Pons (tissue), 1 donor: ENCODE measurements at places on chromosomes 3 and 15.

GRCh38 chr3:66403323-66403990 is 97.4 kb downstream of the LRIG1 start:
- DNase-seq: no peak

DNA sequence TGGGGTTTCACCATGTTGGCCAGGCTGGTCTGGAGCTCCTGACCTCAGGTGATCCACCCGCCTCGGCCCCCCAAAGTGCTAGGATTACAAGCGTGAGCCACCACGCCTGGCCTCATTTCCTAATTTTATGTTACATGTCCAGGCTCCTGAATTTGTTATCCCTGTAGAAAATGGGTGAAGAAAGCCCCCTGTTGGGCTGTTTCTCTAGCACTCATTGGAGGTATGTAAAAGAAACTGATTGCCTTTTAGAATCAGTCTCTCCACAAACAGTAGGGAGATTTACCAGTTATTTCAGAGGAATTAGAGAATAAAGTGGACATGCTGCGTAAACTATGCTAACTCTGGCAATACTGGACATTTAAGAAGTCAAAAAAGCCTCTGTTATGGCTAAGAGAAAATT is 364.1 kb upstream of the TBL1XR1 start:
- DNase-seq: no peak

DNA sequence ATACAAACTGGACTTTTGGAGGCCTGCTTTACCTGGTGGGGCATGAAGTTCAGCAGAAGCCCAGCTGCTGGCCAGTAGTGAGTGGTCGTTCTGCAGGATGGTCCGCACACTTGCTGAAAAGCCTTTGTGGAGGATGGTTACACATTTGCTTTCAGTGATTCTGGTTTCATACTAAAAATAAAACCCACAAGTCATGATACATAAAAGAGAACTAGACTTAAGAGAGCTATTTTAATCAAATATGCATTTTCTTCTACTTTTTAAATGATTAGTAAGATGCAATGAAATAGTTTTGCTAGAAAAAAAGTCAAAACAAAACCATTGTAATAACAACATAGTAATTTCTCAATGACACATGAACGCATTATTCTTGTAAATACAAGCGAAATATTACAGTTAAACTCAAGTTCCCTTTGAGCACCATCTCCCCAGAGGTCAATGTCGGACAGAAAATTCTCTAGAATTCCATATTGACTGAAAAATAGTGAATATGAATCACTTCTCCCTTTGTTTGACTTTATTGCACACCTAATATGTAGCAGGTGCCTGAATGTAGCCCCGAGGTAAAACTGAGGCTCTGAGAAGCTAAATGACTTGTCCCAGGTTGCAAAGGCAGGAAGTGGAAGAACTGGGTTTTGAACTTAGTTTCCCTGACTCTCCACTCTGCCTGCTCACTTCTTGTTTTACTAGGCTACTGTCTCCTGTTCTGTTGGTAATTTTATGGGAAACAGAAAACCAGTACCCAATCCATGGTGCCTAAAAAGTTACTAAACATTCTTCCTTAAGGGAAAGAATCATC is 8.3 kb downstream of the IL5RA start:
- no peak for DNase-seq

DNA sequence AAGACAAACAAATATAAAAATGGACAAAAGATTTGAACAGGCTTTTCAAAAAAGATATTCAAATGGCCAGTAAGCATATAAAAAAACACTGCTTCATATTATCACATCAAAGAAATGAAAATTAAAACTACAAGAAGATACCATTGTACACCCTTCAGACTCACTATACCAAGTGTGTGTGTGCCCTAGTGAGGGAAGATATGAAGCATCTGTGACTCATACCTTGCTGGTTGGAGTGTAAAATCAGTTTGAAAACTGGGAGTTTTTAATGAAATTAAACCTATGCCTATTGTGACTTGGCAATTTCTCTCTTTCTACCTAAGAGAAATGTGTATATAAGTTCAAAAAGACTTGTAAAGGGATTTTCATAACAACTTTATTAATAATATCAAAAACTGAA is 23.5 kb upstream of the SLC15A2 start:
- DNase-seq: no peak

GRCh38 chr15:89112341-89112971 is 24.2 kb downstream of the ABHD2 start:
- peak; percentile 81 for DNase-seq

- DNase-seq: peak; percentile 56
These were observed 123.1 kb downstream of the DMXL2 start for GRCh38 chr15:51499379-51499976.

DNA sequence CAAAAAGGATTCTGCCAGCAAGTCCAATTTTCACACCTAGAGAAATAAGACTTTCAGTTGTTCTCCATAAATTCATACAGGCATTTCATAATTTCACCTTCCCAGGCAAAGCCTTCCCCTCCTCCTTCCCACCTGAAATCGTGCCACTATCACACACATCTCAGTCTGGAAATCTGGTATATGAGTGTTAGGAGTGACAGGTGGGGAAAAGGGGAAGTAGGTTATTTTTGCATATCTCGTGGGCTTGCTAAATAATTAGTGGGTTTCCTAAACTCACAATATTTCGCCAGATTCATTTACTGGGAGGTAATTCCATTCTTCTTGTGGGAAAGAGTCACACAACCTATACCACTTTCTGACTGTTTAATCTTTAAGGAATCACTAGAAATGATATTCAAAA is 7.4 kb downstream of the ALDH1A2 start:
- no peak for DNase-seq

DNA sequence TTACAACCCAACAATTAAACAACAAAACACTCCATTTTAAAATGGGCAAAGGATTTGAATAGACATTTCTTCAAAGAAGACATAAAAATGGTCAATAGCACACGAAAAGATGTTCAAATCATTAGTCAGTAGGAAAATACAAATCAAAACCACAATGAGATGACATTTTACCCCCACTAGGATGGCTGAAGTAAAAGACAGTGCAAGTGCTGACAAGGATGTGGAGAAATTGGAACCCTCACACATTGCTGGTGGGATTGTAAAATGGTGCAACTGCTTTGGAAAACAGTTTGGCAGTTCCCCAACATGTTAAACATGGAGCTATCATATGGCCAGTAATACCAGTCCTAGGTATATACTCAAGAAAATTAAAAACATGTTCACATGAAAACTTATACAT is 11.6 kb downstream of the GALNT15 start:
- no peak for DNase-seq

- DNase-seq: no peak
These were observed 59.2 kb downstream of the EXOG start for GRCh38 chr3:38555149-38555840.

DNA sequence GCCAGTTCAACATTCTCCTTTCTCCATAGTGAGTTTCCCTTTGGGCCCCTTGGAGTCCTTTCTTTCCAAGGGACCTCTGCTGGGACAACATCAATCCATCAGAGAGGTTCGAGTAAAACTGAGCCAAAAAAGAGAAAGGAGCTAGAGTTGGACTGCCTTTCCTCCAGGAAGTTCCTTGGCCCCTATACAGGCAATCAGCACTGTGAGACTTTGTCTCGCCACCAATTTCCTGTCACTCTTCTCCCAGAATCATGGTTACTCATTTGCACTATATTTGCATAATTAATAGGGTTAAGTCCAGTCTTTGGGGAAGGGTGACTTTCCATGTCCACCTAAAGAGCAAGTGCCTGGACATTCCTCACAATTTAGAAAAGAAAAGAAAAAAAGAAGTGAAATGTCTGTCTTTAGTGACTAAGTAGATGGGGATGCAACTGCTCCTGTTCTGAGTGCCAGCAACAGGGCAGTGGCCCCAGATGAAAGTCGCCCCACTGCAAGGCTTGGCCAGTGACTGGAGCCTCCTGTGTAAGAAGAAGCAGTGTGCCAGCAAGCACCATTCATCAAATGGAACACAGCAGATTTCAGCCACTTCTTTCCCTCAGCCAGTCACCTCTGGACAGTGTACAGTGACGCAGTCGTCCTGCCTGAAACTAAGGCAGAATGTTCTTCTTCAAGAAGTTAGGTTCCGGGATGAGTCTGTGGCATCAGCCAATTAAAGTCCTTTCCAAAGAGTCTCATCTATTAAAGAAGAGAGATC is 91.6 kb downstream of the FSIP1 start:
- DNase-seq: peak; percentile 22

DNA sequence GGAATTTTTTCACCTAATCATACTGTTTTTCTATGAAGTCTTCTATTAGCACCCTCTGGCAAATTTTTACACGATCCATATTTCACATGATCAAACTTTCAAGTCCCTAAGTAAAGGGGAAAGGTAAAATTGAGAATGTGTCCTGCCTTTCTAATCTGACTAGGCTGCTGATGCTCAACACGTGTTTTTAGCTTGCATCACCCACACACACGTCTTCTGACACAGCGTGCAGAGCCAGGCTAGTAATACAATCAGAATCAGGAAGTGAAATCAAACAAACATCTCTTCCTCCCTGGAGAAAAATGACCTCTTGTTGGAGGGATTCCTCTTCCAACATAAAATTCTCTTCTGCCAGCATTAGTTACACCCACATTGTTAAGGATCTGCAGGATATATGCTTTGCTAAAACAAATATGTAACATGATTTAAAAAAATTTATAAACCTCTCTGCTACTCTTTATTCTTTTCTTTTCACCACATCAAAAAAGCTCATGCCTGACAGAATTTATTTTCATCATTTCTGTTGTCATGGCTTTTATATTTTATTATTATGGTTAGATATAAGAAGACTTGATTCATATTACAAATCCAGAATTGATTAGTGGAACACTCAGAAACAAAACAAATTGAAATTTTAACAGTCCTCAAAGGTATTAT is 122.4 kb downstream of the RAP2B start:
- peak; percentile 76 for DNase-seq

DNA sequence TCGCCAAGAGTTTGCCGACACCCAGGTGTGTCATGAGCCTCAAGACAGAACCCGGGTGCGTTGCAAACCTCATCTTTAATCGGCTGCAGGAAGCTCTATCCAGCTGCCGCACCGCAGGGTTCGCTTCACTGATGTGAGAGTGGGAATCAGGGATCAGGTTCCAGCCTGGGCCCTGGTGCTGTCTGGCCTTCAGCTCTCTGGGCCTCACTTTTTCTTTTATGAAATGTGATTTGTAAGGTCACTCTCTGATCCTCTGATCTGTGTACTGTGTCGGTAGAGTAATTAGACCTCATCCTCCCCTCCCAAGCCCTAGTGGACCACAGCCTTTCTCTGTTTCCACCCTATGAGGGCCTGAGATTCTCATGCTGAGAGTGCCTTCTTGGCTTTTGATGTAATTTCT is 202.8 kb upstream of the UBE2E1 start:
- no peak for DNase-seq

DNA sequence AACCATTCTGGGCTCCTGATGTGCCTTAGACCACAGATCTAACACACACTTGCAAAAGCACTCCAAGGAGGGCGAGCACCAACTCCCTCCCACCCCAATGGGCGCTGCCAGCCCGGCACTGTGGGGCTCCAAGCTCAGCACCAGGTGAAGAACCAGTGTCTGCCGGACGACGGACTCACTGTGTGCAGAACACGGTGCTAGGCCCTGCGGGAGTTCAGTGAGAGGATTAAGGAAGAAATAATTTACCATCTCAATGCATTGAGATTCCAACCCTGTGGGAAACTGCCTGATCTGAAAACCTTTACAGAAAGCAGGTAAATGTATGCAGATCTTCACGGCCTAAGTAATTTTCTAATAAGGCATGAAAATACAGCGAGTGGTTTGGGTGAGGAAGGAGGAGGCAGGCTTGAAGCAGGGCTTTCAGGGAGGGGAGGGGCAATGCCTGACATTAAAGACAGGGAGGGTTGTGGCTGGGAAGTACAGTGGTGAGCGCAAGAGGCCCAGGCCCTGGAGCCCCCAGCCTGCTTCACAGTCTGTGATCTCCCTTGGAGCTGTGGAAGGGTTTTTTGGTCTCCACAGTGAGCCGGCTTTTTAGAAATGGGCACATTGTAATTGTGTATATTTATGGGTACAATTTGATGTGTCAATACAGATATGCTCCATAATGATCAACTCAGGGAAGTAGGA is 35.6 kb upstream of the CHRNB4 start:
- DNase-seq: no peak

GRCh38 chr3:50365080-50365841 is 5.9 kb upstream of the TMEM115 start:
- peak; percentile 29 for DNase-seq

DNA sequence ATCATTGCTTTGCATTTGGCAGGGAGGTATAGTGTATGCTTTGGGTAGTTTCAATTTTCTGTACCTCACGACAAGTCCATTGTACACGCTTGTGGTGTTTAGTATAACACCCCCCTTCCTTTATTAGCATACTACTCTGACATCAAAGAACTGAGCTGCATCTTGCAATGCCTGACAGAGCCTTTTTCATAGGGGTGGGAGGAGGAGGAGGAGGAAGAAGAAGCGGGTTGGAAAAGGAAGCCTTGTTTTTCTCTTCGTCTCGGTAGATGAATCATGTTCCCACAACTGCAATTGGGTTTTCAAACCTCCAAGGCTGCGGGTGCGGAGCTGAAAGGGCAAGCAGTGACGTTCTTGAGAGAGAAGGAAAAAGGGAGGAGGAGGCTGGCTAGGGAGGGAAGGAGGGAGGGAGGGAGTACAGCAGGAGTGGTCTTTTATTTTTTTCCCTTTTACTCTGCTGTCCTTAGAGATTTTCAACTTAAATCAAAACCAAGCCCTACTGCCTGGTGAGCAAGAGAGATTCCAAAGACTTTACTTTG is 175.7 kb downstream of the KLHL25 start:
- DNase-seq: peak; percentile 66

DNA sequence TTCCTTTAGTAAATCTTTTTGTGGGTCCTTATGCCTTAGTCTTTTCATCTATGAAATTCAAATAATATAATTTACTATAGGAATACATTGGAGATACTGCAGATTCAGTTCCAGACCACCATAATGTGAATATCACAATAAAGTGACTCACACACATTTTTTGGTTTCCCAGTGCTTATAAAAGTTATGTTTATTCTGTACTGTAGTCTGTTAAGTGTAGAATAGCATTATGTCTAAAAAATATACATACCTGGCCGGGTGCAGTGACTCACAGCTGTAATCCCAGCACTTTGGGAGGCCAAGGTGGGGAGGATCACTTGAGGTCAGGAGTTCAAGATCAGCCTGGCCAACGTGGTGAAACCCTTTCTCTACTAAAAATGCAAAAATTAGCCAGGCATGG is 53.9 kb upstream of the PAQR5 start:
- DNase-seq: no peak

- no peak for DNase-seq
These were observed 5.5 kb downstream of the MEF2A start for GRCh38 chr15:99571299-99571698.
